ENCODE measurements at places on chromosomes 2 and 18.

DNA sequence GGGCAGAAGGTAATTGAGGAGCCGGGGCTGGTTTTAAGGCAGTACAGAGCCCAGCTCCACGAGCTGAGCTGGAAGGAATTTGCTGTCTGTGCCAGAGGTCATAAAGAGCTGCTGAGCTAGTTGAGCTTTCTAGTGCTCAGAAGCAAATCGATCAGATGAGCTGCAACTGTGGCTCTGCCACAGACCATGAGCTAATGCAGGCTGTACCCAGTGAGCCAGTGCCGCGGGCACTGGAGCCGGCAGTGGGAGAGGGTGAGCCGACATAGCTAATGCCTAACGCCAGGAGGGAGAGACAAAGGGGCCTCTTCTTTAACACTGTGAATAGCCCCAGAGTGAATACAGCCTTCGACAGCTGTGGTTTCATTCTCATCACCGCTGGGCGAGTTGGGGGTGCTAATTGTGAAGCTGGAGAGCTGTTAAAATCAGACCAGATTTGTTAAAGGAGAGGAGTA is 410.1 kb upstream of the TCF4 start:
- no peak for DNase-seq

DNA sequence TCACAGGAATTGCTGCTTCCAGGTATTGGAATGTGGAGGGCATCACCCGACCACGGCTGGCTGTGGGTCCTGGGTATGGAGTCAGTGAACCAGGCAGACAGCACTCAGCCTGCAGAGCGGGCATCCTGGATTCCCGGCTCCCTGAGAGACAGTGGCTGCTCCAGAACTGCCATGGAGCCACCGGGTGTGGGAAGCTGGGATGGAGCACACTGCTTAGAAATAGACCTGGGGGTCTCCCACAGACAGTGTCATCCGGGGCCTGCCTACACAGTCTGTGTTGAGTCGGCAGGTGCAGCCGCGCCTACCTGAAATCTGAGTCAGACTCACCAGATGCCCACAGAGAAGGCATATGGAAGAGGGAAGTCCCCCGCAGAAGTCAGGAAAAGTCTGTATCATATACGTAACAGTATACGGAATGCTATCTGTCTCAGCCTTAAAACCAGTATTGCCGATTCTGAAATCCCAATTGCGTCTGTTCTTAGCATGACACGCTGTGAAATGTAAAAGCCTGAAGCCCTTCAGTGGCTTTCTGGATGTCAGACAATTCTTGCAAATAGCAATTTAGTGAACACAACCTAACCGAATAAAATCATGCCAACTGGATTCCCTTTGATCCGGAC is 509.7 kb upstream of the MYT1L start:
- no peak for DNase-seq

GRCh38 chr2:72157871-72158771 is 10.5 kb upstream of the CYP26B1 start:
- no peak for DNase-seq

DNA sequence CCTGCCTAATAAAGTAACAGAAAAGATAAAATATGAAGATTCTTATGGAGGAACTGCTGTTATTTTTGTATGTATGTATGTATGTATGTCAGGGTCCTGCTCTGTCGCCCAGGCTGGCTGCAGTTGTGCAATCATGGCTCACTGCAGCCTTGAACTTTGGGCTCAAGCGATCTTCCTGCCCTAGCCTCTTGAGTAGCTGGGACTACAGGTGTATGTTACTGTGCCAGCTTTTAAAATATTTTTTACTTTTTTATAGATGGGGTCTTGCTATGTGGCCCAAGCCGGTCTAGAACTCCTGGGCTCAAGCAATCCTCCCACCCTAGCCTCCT is 26.7 kb downstream of the ANKRD29 start:
- DNase-seq = no peak

GRCh38 chr2:133641942-133642725 is 73.9 kb upstream of the NCKAP5 start:
- DNase-seq = no peak

- no peak for DNase-seq
These were observed 96.4 kb upstream of the DNER start for GRCh38 chr2:229810786-229811185.

DNA sequence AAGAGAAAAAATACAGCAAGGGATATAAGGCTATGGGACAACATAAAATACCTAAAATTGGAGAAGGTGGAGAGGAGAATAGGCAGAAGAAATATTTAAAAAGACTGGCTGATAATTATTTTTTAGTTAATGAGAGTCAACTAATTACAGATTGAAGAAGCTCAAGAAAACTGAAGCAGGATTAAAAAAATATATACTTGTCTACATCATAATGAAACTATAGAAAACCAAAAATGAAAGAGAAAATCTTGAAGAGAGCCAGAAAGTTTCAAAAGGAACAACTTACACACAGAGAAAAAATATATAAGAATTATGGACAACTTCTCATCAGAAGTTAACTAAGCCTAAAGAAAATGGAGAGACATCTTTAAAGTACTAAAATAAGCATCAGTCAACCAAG is 62.9 kb upstream of the APCDD1 start:
- DNase-seq = no peak

All from progenitor cell of endocrine pancreas (in vitro differentiated cells).